Activated CD8-positive, alpha-beta T cell treated with anti-CD3 and anti-CD28 coated beads for 36 hours (primary cell): ENCODE measurements at places on chromosomes 11 and 22.

GRCh38 chr11:134412203-134413042 is at the start of gene B3GAT1:
Gene B3GAT1, minus strand, starts transcription at chr11:134412242. Its CDS starts 24,583 bp downstream, at chr11:134387659.
- peak; percentile 28 for DNase-seq

GRCh38 chr11:28976801-28977145 is 868.6 kb downstream of the METTL15 start:
- DNase-seq: no peak

DNA sequence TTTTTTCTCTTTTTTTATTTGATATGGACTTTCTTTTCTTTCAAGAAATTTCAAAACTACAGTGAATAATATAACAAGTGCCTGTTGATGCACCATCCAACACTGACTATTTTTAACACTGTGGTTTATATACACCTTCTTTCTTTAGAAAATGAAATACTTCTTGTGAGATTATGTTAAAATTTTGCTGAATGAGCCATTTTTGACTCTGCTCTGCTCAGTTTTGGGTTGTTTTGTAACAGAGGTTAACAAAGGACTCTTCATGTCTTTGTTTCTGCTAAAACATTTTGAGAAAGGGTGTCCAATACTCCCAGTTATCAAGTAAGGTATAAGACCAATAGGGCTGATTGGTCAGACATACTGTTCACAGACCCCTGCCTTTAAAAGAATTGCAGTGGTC is 44.0 kb upstream of the TENM4 start:
- no peak for DNase-seq

DNA sequence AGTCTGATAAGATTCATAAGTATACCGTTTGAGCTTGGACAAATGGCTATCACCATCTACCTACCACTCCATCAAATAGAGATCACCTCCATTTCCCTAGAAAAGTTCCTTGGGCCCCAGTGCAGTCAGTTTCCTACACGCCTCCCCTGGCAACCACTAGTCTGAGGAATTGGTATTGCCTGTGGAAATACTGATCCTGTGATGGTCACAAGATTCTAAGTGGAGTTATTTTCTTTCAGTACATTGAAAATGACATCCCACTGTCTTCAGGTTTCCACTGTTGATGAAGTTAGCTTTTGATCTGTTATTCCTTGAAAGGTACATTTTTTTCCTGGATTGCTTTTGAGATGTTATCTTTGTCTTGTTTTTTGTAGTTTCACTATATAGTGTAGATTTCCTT is 4.6 kb upstream of the ACCSL start:
- no peak for DNase-seq
